ENCODE measurements at places on chromosomes 5 and 9.

GRCh38 chr5:131104169-131104808 lies 60.8 kb downstream of the HINT1 start:
- DNase-seq: no peak

DNA sequence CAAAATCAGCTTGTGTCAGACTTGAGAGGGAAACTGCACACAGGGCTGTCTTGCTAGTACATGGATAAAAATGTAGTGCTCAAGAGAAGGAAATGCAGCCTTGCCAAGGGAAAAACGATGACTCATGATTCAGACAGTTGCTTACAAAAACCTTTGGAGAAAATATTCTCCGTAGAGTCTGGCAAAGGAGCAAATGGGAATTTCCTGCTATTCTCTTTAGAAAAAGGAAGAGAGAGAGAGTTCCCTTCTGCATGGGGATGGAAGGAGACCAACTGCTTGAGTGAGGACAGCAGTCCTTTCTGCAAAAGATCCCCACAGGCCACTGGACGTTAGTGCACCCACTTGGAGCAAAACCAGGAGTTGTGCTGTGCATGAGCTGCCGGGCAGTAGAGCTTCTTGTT lies 7.6 kb downstream of the IFNB1 start:
- no peak for DNase-seq

DNA sequence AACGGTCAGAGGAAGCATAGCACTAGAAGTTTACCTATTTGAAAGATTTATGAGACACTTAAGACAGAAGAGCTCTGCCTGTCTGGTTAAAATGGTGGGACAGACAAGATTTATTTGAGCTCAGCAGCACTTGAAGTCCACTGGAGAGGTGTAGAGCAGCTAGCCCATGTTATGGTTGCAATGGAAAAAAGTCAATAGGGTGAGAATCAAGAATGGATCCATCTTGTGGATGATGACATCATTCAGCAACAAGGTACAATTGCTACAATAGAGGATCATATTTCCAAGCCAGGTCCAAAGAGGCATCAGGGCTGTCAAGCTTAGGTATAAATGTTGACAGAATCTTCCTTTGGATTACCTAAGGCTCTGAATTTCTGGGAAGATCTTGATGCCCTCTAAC lies 21.1 kb upstream of the ZNF131 start:
- no peak for DNase-seq

DNA sequence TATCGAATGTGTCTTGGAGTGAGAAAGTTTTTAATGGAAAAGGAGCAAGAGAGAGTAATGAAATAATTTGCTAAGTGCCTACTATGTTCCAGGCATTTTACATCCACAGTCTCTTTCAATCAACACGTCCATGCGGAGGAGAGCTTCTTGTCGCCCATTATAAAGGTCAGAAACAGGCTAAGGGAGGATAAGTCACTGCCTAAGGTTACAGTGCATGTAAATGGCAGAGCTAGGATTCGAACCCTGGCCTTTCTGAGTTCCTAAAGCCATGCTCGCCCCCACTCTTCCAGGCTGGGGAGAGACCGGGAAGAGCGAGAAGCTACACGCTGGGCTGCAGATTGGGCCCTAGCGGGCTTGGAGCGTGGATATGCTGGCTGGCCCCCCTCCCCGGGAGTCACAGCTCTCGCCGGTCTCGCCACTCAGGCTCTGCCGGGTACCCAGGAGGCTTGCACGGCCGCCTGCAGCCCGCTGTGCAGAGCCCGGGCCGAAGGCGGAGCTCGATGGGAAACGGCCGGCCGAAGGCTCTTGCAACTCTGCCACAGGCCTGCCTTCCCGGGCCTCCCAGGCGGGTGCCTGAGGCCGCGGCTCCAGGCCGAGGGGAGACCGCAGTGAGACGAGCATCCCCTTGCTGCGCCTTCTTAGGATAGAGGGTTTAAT lies 775 bp upstream of the LHX2 start:
- no peak for DNase-seq

DNA sequence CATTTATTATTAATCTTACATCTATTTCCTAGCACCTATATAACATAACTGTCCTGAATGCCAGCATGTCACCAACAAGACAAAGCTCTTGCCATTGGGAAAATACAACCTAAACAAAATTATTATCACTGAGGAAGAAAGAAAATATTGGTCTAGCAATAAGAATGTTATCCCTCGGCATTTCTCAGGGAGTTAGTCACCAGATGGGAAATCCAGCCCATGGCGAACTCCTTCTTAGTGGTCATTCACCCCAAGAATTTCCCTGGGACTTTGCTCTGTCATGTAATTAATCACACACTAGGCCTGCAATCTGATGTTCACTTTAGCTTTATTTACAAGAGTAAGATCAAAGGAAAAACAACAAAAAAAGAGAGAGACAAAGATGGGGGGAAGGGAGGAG lies 56.1 kb upstream of the TAS2R1 start:
- DNase-seq: no peak
